Cardiac muscle cell (in vitro differentiated cells and primary cell): ENCODE measurements at places on chromosomes 7 and 10. TPM values are rescaled to one million over a fixed set of nuclear protein-coding genes. Genes with fewer than 3 reads are reported as not detected.
A peak's percentile ranks its signal among the peaks of the same experiment; 100 is the strongest.

GRCh38 chr7:47852330-47853245 is 95.7 kb downstream of the PKD1L1 start:
- DNase-seq = peak; percentile 18

DNA sequence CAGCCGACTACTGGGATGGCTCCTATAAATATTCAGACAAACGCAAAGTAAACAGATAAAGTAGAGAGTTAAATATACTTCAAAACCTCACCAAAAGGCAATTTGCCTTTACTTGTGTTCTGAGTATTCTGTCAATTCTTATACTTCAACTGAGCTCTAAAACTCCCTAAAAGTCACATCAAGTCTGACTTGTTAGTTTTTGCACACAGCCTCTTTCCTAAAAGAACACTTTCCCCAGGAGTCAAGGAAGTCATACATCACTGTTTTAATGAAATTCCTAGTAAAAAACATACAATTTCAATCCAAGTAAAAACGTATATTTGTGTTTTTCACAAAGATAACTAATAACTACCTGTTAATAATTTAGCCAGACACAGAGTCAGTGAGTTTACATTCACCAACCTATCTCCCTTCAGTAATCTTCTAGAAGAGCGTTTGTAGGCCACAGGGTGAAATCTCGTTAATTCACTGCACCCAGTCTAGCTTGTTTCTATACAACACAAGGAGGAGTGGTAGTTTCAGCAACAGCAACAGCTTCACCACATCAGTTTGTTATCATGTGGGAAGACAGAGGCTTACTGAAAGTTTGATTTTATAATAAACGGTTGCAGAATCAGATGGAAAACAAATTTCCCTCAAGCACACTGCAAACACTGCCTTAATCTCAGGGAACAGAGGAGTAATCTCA is 2.7 kb downstream of the COBL start:
- no peak for DNase-seq

DNA sequence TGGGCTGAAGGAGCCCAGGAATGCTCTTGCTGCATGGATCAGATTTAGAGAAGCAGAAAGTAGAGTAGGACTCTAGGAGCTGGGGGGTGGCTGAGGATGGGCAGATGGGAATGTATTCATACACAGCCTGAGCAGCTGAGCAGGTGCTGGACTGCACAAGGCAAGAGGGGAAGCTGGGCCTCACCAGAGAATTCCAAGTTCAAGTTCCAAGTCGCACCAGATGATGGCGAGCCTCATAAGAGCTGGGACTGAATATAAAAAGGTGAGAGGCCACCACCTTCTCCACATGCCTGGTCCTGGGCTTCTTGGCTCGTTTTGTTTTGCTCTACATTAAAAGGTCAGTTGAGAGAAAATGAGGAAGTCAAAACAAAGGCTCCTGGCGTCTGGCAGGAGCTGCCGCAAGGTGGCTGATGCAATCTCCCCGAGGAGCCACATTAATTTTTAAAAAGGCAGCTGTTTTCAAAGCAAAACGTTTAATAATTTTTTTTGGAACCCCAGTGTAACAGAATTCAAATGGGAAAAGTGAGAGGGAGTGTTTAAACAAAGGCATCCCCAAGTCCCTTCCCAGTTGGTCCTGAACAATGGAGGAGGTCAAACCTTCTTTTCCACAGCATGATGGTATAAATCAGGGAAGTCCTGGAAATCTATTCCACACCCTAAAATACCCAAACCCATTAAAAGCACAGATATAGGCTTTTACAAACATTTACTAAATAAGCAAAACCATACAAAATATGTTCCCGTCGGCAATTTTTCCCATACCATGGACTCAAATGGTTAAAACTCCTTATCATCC is 9.5 kb downstream of the CYREN start:
- no peak for DNase-seq

DNA sequence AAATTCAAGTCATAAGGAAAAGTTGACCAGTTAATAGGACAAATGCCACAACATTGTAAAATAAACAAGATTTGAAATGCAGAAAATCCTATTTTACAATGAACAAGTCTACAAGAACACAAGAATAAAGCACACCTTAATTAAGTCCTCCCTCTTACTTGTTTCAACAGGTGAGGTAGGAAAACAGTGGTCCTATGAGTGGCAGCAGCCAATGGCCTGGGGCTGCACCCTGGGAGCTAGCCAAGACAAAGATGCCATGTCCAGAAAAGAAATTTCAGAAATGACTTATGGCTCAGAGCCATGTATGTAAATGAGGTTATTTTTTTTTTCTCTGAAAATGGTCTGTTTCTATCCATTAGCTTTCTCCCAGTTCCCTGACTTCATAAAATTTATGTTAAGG is 14.3 kb downstream of the KLLN start:
- no peak for DNase-seq

GRCh38 chr10:20890491-20891337 is 6.4 kb downstream of the NEBL start:
- DNase-seq = peak; percentile 70

- no peak for DNase-seq
These were observed 43.8 kb upstream of the BET1 start for GRCh38 chr7:94047956-94048355.

DNA sequence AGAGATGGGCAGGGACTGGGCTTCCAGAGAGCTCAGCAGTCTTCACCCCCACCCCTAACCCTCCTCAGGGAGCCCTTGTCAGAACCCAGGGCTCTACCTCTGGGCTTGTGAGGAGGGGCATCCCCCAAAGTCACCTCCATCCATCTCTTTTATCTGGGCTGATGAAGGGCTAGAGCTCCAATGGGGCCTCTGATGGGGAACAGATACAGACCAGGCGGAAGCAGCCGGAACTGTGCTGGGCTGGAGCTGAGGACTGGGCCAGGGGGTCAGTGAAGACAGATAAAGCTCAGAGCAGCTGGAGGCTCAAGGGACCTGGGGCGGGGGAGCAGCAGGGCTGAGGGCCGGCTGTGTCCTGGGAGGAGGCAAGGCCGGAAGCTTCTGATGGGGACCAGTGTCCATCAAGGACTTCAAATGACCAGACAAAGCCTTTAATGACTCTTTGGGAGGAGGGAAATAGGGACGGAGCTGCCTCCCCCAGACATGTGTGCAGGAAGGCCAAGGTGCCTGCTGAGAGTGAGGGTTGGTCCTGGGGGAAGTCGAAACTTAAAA is 10.2 kb downstream of the KAZALD1 start:
- no peak for DNase-seq

DNA sequence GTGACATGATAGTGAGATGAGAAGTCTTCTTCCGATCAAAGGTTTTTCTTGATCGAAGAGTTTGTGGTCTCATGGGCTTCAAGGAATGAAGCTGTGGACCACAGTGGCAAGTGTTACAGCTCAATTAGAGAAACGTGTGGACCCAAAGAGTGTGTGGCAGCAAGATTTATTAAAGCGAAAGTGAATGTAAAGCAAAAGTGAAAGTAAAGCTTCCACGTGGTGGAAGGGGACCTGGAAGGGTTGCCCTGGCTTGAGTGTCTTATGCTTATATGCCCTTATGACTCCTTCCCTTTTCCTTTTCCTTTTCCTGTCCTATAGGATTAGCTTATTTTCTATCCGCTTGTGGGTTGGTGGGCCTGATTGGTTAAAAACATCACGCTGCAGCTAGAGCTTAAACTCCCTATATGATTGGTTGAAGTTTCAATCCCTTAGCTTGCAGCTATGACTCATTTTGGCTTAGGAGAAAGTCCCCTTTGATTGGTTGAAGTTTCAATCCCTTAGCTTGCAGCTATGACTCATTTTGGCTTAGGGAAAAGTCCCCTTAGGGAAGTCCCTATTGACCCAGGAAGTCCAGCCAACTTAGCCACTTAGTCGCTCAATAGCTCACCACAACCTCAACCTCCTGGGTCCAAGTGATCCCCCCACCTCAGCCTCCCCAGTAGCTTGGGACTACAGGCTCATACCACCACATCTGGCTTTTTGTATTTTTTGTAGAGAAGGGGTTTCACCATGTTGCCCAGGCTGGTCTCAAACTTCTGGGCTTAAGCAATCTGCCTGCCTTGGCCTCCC is 34.7 kb downstream of the MRPS24 start:
- no peak for DNase-seq

- DNase-seq = no peak
These were observed 1092.4 kb downstream of the LRMDA start for GRCh38 chr10:76523791-76524351.

DNA sequence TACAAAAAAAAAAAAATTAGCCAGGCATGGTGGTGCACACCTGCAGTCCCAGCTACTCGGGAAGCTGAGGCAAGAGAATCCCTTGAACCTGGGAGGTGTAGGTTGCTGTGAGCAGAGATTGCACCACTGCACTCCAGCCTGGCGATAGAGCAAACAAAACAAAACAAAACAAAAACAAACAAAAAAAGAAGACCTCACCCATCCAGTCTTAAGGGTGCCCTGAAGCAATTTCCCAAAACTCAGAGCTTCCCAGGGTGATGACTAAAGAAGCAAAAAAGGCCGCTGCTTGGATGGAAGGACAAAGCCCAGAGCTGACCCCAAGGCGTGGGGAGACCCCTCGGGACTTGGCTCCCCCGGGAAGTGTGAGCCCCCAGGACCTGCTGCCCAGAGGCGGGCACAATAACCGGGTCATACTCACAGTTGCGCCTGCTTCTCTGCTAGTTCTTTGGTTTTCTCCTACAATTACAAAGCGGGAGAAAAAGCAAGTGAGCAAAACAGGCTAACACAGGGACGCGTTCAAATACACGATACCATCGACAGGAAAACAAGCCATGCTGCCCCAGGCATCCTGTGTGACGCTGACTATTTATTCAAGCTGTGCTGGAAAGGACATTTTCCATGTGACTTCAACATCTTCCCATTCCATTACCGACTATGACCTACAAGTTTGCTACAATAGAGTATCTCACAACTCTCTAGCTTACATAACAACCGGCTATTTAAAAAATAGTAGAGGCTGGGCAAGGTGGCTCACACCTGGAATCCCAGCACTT is 29.9 kb downstream of the PAPOLB start:
- DNase-seq = no peak

- no peak for DNase-seq
These were observed 751.8 kb downstream of the KCNMA1 start for GRCh38 chr10:76885816-76886215.

- no peak for DNase-seq
These were observed 161.7 kb downstream of the HIBADH start for GRCh38 chr7:27501001-27501400.

- no peak for DNase-seq
These were observed 675 bp upstream of the ATE1 start for GRCh38 chr10:121928528-121928884.

- peak; percentile 19 for DNase-seq
These were observed 20.3 kb upstream of the TIAL1 start for GRCh38 chr10:119616882-119617570.

- no peak for DNase-seq
These were observed 57.2 kb downstream of the CREB5 start for GRCh38 chr7:28469562-28469961.

DNA sequence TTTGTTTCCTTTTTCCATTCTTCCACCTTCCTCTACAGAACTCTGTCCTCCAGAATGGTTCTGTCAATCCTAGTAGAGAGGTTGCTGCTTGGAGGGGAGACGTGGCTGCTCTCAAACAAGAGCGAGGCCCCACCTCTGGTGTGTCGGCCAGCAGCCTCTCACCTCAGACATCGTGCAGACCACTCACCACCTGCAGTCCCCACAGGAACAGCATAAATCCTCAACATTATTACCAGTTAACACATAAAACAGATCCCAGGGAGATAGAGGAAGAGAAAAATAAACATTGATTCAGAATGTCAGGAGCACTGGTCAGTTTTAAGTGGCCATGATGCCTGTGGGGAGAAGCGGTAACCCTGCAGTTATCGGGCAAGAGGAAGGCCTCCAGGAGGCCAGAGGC is 485.9 kb upstream of the DPP6 start:
- DNase-seq = no peak

DNA sequence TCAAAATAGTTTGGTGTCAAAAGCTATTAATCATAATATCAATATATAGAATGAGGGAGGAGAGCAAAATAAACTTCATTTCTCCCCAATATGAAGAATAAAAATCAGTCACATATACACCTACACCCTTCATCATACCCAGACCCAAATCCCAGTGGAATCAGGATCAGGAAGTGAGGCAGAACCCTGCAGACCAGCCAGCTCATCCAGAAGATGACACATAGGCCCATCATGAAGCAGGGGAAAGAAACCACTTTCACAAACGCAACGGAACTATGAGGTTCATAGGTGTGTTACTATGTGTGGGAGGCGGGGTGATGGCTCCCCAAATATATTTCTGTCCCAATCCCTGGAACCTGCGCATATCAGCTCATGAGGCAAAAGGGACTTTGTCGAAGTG is 89.0 kb downstream of the RSU1 start:
- DNase-seq = no peak

- no peak for DNase-seq
These were observed 231.8 kb downstream of the WDR37 start for GRCh38 chr10:1287971-1288401.

- DNase-seq = no peak
These were observed 88.4 kb downstream of the KIAA1549 start for GRCh38 chr7:138892812-138893211.

DNA sequence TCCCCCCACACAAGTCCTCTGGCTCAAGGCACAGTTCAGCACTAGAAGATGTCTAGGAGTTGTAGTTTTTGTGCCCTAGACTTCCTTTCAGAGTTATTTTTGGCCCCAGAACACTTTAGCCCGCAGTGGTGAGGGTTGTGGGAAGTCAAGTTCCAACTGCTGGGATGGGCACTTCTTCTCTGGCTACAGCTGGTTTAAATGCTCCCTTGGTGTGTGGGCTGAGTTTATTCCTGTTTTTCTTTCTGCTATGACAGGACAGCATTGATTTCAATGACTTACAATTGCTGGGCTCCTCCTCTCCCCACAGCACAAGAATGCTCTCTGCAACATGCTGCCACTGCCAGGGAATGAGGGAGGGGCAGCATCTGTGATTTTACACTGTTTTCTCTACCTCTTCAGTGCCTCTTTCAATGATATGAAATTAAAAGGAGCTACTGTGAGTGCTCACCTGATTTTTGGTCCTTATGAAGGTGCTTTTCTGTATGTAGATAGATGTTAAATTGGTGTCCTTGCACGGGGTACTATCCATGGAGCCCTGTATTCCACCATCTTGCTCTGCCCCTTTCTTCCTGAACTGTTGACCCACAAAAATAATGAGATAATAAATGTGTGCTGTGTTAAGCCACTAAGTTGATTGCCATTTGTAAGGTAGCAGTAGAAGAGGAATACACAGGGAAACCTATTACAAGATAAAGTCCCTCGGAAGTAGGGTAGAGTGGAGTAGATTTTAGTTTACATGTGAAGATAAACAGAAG is 56.3 kb downstream of the SLC13A1 start:
- DNase-seq = no peak

- no peak for DNase-seq
These were observed 42.5 kb upstream of the LCOR start for GRCh38 chr10:96789571-96790108.

GRCh38 chr7:153370092-153370491 is 610.5 kb downstream of the ACTR3B start:
- DNase-seq = no peak

GRCh38 chr10:6203331-6204062 is 765 bp downstream of the PFKFB3 start:
- DNase-seq = peak; percentile 64

Gene ARL3
- 16.3 and 24.5 TPM in 2 replicates for total RNA-seq

Gene AGAP3
- total RNA-seq = 66.4 and 115 TPM in 2 replicates

Gene HPSE2
- total RNA-seq = 6.1 and 7.5 TPM in 2 replicates

Gene ELFN1
- total RNA-seq = 48.7 and 51.6 TPM in 2 replicates

Gene ITGB8
- 1.3 and 2.0 TPM in 2 replicates for total RNA-seq

Gene ZNF365
- total RNA-seq = 0.07 TPM in 1 of 2 replicates, not detected in the other

Gene PNLIPRP3
- not detected in 2 replicates for total RNA-seq

Gene COL17A1
- not detected in 2 replicates for total RNA-seq

Gene SLC35B4
- 7.1 and 8.6 TPM in 2 replicates for total RNA-seq

Gene HNRNPF
- total RNA-seq = 180 and 189 TPM in 2 replicates
